ENCODE measurements at places on chromosomes 2 and 18. TPM values are rescaled to one million over a fixed set of nuclear protein-coding genes. Genes with fewer than 3 reads are reported as not detected.

GRCh38 chr2:133644846-133645245 is 76.6 kb upstream of the NCKAP5 start:
- H3K27ac ChIP-seq: no peak overlapping the region
- H3K4me3 ChIP-seq: no peak overlapping the region
- H3K4me1 ChIP-seq: peaks cover 6% of the 10 kb centered on the region
- H3K36me3 ChIP-seq: no peaks in the 10 kb centered on the region
- DNase-seq: no peak
- H3K27me3 ChIP-seq: peaks cover 15% of the 10 kb centered on the region

GRCh38 chr18:65487569-65487968 is 263.2 kb upstream of the CDH7 start:
- H3K36me3 ChIP-seq: no peaks in the 10 kb centered on the region
- no peak for DNase-seq
- H3K4me1 ChIP-seq: no peaks in the 10 kb centered on the region
- no peak overlapping the region for H3K27ac ChIP-seq
- no peak overlapping the region for H3K4me3 ChIP-seq
- H3K27me3 ChIP-seq: no peaks in the 10 kb centered on the region

DNA sequence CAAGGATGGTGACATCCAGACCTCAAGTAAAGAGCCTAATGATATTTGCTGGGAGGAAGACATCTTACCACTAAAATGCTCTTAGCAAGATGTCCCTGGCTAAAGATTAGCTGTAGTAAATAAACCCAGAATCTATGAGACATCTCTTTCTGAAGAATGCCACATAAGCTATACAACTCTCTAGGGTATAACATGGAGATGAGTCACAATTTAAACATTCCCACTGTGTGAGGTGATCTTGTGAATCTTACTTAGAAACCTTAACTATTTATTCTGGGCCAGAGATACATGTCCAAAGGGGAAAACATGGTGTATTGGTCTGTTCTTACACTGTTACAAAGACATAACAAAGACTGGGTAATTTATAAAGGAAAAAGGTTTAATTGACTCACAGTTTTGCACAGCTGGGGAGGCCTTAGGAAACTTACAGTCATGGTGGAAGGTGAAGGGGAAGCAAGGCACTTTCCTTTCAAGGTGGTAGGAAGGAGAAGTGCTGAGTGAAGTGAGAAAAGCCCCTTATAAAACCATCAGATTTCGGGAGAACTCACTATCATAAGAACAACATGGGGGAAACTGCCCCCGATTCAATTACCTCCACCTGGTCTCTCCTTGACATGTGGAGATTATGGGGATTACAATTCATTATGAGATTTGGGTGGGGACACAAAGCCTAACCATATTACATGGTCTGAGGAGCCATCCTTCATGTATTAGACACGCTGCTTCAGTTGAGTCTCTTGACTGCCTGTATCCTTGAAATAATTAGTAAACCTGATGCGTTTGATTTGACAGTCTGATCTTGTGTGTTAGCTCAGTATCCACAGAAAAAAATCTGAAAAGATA is 17.1 kb downstream of the KRCC1 start:
- peaks cover 40% of the 10 kb centered on the region for H3K4me1 ChIP-seq
- peak overlapping the region; percentile 92 for H3K27ac ChIP-seq
- H3K4me3 ChIP-seq: no peak overlapping the region
- DNase-seq: no peak
- no peaks in the 10 kb centered on the region for H3K27me3 ChIP-seq

DNA sequence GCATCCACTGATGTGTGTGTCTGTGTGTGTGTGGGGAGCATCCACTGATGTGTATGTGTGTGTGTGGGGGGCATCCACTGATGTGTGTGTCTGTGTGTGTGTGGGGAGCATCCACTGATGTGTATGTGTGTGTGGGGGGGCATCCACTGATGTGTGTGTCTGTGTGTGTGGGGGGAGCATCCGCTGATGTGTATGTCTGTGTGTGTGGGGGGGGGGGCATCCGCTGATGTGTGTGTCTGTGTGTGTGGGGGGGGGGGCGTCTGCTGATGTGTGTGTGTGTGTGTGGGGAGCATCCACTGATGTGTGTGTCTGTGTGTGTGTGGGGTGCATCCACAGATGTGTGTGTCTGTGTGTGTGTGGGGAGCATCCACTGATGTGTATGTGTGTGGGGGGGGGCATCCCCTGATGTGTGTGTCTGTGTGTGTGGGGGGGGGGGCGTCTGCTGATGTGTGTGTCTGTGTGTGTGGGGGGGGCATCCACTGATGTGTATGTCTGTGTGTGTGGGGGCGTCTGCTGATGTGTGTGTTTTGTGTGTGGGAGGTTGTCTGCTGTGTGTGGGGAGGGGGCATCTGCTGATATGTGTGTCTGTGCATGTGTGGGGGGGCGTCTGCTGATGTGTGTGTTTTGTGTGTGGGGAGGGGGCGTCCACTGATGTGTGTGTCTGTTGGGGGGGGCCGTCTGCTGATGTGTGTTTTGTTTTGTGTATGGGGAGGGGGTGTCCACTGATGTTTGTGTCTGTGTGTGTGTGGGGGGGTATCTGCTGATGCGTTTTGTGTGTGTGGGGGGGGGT is 125.9 kb downstream of the NFATC1 start:
- peaks cover 4% of the 10 kb centered on the region for H3K27me3 ChIP-seq
- H3K4me3 ChIP-seq: no peak overlapping the region
- no peaks in the 10 kb centered on the region for H3K36me3 ChIP-seq
- no peak overlapping the region for H3K27ac ChIP-seq
- no peak for DNase-seq

CFC1 gene
- total RNA-seq: not detected
